BJ (cell line): ENCODE measurements at places on chromosomes 6 and 20. TPM values are rescaled to one million over a fixed set of nuclear protein-coding genes. Genes with fewer than 3 reads are reported as not detected.

The MCCD1 gene
- not detected in 2 replicates for polyA plus RNA-seq

The DSP gene
- 11.0 and 12.7 TPM in 2 replicates for polyA plus RNA-seq

The MOG gene
- polyA plus RNA-seq: not detected in 2 replicates

The SAMD5 gene
- 3.3 and 6.0 TPM in 2 replicates for polyA plus RNA-seq

The GTF3C6 gene
- 9.1 and 32.4 TPM in 2 replicates for polyA plus RNA-seq

DNA sequence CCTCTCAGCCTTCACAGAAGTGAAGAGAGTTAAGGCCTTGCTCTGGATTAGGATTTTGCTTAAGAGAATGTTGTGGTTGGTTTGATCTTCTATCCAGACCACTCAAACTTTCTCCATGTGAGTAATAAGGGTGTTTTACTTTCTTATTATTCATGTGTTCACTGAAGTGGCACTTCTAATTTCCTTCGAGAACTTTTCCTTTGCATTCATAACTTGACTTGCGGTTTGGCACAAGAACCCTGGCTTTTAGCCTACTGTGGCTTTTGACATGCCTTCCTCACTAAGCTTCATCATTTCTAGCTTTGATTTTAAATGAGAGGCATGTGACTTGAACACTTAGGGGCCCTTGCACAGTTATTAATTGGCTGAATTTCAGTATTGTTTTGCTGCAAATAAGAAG is 166.1 kb upstream of the OPRM1 start:
- no peak for DNase-seq

DNA sequence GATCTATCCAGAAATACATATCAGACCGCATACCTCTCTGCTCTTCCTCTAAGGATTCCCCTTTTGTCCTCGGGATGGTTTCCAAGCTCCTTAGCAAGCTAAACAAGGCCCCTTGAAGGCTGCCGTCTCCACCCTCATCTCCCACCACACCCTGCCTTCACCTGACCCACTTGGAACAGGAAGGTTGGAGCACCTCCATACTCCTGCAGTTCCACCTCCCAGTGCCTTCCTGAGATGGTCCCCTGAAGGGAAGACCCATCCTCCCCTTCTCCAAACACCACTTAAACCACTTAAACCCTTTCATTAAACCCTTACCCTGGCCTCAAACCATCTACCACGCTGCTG is 8.5 kb upstream of the POU5F1 start:
- DNase-seq: no peak

GRCh38 chr20:10259166-10259565 is 40.5 kb downstream of the SNAP25 start:
- no peak for DNase-seq

GRCh38 chr6:166683477-166683876 is 56.4 kb upstream of the RPS6KA2 start:
- DNase-seq: no peak

DNA sequence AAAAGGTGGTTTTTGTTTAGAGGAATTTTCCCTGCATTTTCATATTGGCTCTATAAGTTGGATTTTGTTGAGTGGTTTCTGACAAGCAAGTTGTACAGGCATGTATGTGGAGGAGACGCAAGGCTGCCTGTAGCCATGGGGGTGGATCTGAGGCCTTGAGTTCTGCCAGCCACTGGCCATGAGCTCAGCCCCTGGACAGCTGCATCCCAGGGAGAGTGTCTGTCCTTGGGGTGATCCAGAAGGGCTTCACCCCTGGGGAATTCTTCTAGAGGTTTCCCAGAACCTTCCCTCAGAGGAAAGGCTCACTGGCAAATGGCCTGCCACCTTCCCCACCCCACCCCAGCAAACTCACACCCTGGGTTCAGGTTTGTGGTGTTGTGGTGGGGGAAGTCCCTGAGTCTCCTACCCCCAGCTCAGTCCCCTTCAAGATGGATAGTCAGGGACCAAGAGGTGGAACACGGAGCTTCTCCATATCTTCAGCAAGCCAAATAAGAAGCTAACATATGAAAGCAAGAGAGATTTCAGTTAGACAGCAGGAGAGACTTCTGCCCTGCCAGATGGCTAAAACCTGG is 11.6 kb upstream of the NOL4L start:
- no peak for DNase-seq

- peak; percentile 83 for DNase-seq
These were observed at the start of gene EDEM2 for GRCh38 chr20:35146920-35147574. Gene EDEM2, minus strand, starts transcription at chr20:35147336. Its CDS starts 78 bp downstream, at chr20:35147258.

GRCh38 chr20:44204156-44204831 is 6.3 kb downstream of the OSER1 start:
- peak; percentile 85 for DNase-seq
